ENCODE measurements at places on chromosomes 4 and X.

GRCh38 chr4:57073559-57073958 lies 36.6 kb downstream of the IGFBP7 start:
- no peak for DNase-seq

- no peak for DNase-seq
Observed at GRCh38 chrX:118545510-118545909, 49.9 kb downstream of the DOCK11 start.

DNA sequence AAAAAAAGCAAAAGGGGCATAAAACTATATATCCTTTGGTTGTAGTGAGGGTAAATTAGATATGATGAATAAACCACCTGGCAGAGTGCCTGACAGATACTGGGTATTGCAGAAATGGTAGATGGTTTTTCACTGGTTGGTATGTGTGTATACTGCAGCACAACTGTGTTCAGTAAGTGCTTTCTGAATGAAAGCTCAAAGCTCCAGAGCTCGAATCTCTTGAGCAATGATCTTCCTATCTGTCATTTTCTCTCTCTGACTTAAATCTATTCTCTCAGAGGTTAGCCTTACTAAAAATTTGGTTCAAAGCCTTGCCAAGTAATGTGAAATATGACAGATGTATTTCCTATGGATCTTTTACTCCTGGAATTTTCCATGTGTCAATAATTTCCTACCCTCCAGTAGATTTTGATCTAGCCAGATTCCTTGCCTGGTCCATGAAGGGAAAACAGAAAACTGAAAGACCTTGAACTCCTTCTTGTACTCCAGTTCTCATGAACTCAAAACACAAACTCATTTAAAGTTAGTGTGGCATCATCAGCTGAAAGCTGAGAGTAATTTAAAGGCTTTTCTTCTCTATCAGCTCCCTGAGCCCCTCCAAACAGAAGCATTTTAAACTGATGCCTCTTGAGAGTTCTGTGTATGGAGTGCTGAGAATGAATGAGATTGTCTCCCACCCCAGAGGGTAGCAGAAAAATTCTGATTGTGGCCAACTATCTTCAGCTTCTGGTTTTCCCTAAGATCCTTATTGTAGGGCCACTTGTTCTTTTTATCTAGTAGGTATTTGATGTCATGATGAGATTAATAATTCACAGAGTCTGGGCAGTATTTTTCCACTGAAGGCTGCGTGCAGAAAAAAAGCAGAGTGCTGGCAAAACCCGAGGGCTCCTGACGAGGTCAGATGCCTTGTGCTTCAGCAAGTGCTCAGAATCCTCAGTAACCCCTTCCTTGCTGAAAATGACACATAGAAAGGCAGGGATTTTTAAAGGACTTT lies 363.4 kb upstream of the BOD1L1 start:
- DNase-seq, result no peak

GRCh38 chr4:7425124-7425523 lies 9.6 kb downstream of the PSAPL1 start:
- DNase-seq, result no peak

DNA sequence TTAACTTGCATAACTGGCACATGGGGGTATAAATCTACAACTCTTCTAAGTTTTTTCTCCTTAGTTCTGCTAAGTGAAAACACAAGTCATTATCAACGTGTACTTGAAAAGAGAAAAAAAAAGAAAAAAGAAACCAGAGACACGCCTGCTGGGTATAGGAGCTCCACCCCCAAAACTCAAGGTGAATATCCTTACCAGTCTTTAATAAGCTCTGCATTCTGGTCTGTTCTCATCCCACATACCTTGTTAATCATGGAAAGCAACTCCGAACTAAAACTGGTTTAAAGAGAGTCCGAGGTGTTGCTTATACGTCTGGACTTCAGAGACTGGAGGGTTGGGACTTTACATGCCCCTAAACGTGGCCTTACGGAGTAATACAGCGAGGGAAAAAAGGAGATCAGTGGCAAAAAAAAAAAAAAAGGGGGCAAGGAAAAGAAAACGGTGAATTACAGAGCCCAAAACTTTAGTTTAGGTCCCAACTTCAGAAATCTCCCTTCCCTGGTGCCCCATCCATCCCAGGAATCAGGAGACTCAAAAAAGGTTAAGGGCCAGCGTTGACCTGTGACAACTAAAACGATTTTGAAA lies 1.0 kb downstream of the PGRMC2 start:
- DNase-seq, result peak; percentile 46

GRCh38 chr4:156191044-156191781 lies 237.5 kb upstream of the CTSO start:
- no peak for DNase-seq

DNA sequence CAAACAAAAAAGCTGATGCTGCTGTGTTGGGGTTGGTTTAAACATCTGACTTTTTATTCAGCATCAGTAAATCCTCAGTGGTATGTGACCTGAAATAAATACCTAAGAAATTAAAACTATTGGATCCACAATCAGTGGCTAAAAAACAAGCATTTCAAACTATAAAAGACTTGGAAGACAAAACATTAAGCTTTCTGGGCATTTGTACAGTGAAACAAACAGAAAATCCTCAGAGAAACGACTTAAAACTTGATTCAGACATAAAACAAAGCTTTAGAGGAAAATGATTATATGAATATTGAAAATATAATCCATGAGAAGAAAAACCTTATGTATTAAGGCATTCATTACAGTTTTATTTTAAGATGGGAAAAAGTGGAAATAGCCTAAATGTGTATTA lies 213.3 kb upstream of the INTU start:
- DNase-seq, result no peak

DNA sequence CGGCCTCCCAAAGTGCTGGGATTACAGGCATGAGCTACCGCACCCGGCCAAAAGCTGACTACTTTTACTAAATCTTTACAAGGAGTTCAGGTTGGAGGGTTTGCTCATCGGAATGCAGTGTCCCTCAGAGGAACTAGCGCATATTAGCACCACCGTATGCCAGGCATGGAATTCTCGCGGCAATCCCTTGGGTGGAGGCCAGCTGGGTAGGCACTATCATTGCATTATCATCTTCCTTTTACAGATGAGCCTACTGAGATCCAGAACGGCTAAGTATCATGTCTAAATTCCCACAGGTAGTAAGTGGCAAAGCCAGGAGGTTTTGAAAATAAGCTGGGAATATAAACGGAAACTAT lies 6.1 kb upstream of the CXorf66 start:
- DNase-seq, result no peak

DNA sequence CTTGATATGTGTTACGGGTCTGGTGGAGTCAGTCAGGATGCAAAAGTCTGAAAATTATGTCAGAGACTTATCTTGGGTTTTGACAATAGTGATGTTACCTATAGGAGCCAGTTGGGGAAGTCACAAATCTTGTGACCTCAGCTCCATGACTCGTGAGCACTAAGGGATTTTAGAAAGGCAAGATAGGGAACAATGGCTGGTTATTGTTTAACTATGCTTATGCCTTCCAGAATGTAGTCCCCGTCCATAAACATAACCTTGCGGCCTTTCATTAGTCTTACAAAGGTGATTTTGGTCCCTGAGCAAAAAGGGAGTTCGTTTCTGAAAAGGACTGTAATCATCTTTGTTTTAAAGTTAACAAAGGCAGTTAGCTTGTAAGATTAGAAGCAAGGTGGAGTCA lies 23.9 kb upstream of the GATB start:
- no peak for DNase-seq

- no peak for DNase-seq
Observed at GRCh38 chr4:111873801-111874200, 271.5 kb upstream of the FAM241A start.

DNA sequence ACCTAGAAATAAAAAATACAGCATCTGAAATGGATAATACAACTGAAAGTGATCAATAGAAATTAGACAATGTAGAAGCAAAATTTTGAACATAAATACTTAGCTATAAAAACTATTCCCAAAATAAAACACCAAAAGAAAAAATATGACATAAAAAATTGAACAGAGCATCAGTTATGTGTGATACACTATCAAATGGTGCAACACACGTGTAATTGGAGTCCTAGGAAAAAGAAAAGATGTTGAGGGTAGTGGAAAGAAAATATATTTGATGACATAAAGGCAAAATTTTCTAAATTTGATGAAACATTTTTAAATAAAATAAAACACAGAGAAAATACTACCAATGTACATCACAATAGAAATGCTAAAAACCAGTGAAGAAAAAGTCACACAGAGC lies 63.1 kb downstream of the NPY2R start:
- DNase-seq, result no peak

- DNase-seq, result no peak
Observed at GRCh38 chrX:2251211-2251610, 249.6 kb downstream of the DHRSX start.

- DNase-seq, result no peak
Observed at GRCh38 chr4:147761218-147761883, 29.5 kb downstream of the ARHGAP10 start.

DNA sequence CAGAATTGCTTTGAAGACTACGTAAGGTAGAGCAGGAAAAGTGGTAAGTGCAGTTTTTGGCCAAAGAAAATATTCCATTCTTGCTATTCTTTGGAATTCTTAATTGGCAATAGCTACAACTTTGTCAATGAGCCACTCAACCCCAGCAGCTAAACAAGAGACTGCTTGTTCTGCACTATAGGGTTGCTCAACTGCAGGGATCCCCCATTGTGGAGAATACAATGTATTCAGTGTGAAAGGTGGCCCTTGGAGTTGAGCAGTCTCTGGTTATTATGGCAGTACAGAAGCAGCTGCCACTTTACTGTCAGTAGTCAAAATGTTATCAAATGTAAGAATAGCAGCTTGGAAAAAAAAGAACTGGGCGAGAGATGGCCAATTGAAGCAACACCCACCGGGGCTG lies 808.7 kb downstream of the CENPC start:
- no peak for DNase-seq

DNA sequence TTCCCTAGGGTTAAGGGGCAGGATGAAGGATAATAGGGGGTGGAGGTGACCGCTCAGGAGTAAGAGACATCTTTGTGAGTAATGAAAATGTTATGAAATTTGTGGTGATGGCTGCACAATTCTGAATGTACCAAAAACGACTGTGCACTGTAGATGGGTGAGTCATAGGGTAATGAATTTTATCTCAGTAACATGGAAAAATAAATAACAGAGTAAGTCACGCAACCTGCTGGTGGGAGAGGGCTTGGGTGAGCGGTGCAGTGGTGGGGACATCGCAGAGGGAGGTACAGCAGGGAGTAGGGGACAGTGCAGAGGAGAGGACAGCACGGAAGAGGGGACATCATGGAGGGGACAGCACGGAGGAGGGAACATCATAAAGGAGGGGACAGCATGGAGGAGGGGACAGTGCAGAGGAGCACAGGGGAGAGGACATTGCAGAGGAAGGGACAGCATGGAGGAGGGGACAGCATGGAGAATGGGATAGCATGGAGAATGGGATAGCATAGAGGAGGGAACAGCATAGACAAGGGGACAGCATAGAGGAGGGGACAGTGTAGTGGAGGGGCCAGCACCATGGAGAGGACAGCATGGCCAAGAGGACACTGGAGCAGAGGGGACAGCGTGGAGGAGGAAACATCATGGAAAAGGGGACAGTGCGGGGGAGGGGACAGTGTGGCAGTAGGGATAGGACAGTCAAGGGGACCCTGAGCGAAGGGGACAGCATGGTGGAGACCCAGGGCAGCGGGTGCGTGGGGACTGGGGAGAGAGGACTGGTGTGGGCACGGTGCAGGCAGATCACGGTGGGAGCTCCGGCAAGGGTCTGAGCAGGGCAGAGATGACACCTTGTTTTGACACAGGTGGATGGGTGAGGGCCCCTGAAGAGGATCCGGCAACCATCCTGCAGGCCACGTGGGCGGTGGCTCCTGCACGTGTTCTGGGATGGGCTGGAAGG lies 68.5 kb upstream of the MXD4 start:
- DNase-seq, result peak; percentile 92

GRCh38 chr4:187632260-187632995 lies 363.1 kb upstream of the ZFP42 start:
- no peak for DNase-seq

DNA sequence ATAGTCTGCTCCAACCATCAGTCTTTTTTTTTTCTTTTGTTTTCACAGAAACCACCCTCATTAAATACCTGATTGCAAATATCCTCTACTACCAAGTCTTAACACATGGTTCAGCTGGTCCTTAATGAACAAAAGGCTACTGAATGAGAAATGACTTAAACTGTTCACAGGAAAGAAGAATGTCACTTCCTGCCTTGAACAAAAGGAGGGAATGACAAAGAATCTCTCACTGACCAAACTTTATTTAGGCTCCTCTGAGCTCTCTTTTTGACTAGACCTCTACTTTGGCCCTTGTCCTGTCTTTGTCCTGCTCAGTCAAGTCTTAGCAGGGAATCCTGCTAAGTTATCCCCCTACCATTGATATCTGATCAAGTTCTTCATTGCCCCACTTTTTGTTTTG lies 31.8 kb upstream of the GJB1 start:
- DNase-seq, result no peak

GRCh38 chr4:53813998-53814397 lies 222.7 kb upstream of the LNX1 start:
- no peak for DNase-seq

GRCh38 chrX:154329294-154329693 lies 33.7 kb downstream of the TKTL1 start:
- DNase-seq, result no peak

DNA sequence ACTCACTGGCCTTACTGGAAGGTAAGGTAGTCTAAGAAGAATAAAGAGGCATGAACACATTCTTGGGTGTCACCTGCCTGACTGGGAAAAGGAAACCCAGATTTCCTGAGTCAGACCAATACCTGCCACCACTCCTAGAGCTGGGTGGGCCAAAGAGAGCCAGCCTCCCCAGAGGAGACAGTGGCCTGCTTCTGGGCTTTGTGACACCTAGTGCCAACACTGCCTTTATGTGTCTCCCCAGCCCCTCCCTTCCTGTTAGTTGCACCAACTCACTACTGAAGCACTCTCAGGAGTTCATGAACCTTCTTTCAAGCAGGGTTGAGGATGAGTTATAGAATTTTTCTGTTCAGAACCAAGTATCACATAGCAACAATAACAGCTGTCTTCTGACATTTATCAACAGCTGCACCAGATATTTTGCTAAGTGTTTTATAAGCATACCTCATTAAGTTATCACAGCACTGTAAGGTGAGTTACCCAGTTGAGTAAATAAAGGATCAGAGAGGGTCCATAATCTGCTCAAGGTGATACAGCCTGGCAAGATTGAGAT lies 77.6 kb upstream of the ETNPPL start:
- no peak for DNase-seq

DNA sequence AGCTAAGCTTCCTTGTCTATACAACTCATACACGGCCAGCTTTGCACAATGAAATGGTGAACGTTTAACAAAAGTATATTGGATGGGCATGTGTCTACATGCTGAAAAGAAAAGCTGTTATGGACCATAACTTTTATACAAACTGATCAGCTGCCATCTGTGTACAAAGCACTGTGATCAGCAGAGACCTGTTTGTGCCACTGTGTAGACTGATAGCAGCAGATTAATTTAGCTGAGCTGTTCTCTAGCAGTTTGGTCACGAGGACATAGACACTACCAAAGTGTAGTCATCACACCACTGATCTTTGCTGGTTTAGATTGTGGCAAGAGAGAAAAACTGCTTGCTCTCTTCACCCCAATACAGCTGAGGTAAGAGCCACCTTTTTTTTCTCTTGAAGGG lies 124.5 kb downstream of the RAPGEF2 start:
- DNase-seq, result no peak

GRCh38 chr4:42357325-42357724 lies 40.0 kb upstream of the SHISA3 start:
- DNase-seq, result no peak
